Hypothalamus (tissue), 51 donors: ENCODE measurements at places on chromosomes 6 and 20.

- peak; percentile 49 for DNase-seq
Observed at GRCh38 chr20:54431156-54431944, 44.0 kb upstream of the DOK5 start.

GRCh38 chr6:32118782-32119628 is 9.0 kb downstream of the ATF6B start:
- peak; percentile 81 for DNase-seq

- no peak for DNase-seq
Observed at GRCh38 chr20:59459586-59459985, 144.8 kb upstream of the PHACTR3 start.

- no peak for DNase-seq
Observed at GRCh38 chr6:20233007-20233730, 20.9 kb upstream of the MBOAT1 start.

GRCh38 chr6:28401172-28401571 is 1.6 kb upstream of the ZSCAN12 start:
- no peak for DNase-seq

- DNase-seq = no peak
Observed at GRCh38 chr6:32668226-32668747, 1.8 kb upstream of the HLA-DQB1 start.

DNA sequence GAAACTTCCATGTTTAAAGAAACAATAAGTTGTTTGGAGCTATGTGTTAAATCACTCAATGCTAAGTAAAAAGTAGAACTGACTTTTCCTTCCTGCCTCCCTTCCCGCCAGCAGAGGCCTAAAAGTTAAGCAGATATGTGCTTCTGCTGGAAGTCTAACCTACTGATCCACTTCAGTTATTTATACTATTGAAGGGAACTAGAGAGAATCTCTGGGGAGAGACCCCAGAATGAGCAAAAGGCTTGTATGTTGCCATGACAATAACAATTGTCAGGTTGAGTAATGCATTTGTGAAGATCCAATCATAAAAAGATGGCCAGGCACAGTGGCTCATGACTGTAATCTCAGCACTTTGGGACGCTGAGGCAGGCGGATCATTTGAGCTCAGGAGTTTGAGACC is 24.7 kb downstream of the MGME1 start:
- no peak for DNase-seq

GRCh38 chr6:154592199-154592860 is 81.8 kb upstream of the CNKSR3 start:
- DNase-seq = no peak

DNA sequence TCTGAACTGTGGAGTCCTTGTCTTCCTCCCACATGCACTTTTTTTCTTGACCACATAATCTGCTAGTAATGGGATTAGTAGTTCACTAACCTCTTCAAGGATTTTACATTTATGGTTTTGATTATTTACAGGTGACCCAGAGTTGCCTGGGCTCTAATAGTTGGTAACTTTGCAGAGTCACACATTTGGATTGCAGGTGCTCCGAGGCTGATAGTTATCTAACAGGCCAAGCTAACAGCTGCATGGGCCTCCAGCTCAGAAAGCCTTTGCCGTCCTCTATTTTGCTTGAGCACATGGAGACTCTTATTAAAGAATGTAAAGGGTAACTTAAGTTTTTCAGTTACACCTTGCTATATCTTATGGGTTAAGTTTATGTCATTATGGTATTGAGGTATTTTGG is 95.4 kb downstream of the ANKS1A start:
- no peak for DNase-seq

GRCh38 chr20:55650657-55651360 is 354.5 kb downstream of the CBLN4 start:
- no peak for DNase-seq
